ENCODE measurements at places on chromosomes 3 and 15.

DNA sequence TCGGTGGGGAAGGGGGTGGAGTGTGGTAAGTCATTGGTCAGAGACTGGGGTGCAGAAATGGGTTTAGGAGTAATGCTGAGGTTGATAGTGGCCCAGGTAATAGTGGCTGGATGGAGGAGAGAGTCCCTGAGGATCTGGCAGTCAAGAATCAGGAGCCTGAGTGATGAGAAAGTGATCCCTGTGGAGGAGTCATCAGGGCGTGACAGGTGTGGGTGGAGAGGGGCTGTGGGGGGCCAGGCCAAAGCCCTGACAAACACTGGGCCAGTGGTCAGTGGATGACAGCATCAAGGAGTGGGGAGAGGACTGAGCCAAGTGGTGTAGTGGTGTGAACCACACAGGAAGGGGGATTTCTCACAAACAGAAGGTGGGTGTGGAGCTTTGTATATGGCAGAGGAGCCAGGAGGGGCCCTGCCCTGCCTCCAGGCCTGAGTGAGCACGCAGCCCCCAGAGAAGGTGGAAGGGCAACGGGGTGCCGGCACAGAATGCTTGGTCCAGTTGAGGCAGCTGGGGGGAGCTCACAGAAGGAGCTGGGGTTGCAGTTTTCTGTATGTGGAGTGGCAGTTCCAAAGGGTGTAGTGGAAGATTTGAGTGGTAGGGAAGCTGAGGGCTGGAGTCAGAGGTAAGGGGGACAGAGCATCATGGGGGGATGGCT is 77.1 kb downstream of the SPSB4 start:
- DNase-seq: no peak

DNA sequence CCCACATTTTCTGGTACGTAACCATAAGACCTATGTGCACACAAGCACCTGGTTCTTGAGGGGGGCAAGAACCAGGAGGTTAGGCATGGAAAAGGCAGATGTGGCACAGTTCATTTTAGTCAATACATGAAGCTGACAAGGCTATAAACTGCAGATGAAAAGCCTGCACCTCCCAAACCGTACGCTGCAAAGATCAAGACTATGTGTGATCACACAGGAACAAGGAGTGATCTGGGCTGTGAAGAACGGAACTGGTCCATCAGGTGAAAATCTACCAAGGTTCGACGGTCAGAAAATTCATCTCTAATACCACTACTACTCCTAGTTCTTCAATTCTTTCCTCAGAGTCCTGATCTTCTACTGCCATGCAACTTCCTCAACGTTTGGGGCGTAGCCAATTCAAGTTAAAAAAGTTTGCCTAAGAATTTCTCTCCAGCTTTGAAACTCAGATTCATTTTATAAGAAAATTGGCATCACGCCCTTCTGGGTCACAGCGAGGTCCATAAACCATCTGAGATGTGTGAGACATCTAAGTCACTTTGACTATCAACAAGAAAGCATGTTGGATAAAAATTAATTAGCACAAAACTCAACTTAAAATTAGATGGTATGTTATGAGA is 41.9 kb downstream of the PLD1 start:
- no peak for DNase-seq

- DNase-seq: no peak
These were observed 4.8 kb downstream of the GNB4 start for GRCh38 chr3:179446501-179446900.

DNA sequence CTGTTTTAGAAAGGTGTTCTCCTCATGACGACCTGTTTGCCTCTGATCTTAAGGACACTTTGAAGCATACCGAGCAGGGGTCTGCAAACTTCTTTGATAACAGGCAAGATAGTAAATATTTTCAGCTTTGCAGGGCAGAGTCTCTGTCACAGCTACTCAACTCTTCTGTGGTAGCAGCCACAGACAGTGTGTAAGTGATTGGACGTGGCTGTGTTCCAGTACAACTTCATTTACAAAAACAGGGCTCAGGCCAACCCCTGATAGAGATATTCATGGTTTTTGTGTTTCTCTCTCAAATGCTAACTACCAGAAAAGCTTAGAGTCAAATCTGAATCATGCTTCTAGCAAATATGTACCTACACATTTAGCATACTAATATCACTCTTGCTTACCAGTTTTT is 51.5 kb downstream of the TGFBR2 start:
- no peak for DNase-seq

DNA sequence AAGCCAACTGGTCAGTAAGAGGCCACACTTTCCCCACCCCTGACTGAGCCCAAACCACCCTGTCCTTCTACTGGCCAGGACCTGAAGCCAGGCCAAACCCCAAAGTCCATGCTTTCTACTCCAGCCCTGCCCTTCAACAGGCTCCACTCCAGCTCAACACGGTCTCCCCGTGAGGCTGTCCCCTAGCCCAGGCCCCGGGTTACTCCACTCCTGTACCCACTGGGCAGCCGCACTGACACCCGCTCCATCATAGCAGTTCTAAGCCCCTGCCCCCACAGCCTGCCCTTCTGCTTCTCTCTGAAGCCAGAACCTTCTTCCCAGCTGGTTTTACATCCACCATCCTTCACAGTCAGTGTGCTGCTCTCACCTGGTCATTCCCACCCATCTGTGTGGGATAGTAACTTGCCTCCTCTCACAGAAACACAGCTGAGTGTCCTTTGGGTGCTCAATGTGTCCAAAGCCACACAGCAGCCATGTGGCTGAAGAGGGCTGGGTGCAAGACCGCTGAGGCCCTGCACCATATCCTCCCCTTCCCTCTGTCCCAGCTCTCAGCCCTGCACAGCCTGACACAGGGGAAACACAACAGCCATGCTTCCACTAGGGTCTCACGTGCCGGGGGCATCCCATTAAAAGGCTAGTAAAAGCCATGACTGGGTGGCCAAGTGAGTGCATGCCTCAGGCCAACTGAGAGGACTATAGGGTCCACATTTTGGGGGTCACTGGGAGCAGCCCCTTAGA is 38.1 kb downstream of the TLE3 start:
- no peak for DNase-seq

DNA sequence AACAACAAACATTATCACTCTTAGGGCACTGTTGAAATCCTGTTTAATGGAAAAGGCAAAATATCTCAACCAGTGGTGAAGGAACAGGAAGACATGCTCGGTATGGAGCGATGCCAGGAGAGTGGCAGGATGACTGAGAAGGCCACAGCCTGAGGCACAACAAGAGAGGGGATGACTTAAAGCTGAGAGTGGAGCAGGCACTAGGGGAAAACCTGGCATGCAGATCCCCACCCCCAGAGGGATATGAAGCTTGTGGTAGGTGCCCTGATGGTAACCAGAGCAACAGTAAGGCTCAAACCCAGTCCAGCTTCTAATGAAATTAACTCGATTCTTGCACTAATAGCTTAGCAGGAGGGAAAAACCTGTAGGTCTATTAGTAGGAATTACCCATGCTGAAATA is 40.4 kb downstream of the LYSMD4 start:
- no peak for DNase-seq

- no peak for DNase-seq
These were observed 18.7 kb upstream of the GK5 start for GRCh38 chr3:142244056-142244455.
